ENCODE measurements at places on chromosomes 6 and 20. TPM values are rescaled to one million over a fixed set of nuclear protein-coding genes. Genes with fewer than 3 reads are reported as not detected.
A peak's percentile ranks its signal among the peaks of the same experiment; 100 is the strongest.

DNA sequence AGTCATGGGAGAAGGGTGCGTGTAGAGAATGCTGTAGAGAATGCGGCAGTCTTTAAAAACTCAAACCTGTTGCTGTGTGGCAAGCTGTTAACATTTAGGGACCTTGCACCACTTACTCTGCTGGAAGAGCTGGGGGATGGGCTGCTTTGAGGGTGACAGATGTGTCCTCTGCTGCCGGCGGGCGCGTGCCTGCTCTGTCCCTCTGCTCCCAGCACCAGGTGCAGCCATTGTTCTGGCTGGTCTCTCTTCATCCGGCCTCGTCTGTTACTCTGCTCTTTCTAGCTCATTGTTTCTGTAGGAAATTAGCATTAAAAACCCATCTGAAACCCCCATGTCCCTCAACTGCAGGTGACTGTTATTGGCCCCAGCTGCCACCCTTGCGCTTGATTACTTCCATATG lies 78.5 kb downstream of the CBFA2T2 start:
- DNase-seq: peak; percentile 30

ARMH2 gene
- not detected for total RNA-seq

ZNF217 gene
- 6.8 TPM for total RNA-seq

DNA sequence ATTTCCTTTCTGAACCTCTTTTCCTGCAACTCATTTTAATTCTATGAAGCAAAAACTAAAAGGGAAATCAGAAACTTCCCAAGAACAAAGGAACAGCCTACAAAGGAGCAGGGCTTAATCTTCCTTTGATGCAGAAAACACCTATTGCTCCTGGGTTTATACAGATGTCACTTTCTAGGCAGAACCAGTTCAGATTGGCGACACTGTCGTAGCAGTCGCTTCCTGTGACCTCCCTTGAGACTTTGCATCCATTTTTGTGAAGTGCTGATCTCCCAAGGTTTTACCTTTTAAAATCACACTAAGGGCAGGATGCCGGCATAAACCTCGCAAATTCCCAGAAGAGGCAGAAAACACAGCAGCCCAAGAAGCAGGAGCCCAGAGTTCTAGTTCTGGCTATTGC lies 40.1 kb downstream of the JAG1 start:
- DNase-seq: no peak

GRCh38 chr6:30097902-30098768 lies 14.8 kb downstream of the TRIM31 start:
- no peak for DNase-seq

GRCh38 chr6:163883984-163884383 lies 469.5 kb downstream of the QKI start:
- DNase-seq: no peak

DNA sequence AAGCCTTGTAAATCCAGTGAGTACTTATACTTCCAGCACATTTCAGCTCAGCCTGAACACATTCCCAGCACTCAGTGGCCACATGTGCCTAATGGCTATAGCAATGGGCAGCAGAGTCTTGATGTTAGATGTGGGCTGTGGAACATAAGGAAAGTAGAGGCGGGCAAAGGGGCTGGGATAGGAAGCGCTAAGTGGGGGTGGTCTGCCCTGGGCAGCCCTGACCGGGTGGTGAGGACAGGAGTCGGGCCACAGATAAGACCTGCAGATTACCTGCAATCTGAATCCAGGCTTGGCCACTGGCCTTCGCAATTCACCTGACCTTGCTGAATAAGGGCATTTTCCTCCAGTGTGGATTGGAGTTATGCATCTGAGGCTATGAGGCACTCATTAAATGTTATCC lies 11.1 kb upstream of the HMGA1 start:
- DNase-seq: no peak

- no peak for DNase-seq
Measured at GRCh38 chr20:24357177-24357576, 112.3 kb upstream of the SYNDIG1 start.

GRCh38 chr6:161137839-161138542 lies 135.9 kb downstream of the AGPAT4 start:
- no peak for DNase-seq

- DNase-seq: no peak
Measured at GRCh38 chr6:14807130-14807529, 438.7 kb upstream of the JARID2 start.

GRCh38 chr20:62500237-62500864 lies 24.6 kb upstream of the GATA5 start:
- DNase-seq: peak; percentile 77

- DNase-seq: no peak
Measured at GRCh38 chr6:5619249-5619648, 357.9 kb downstream of the FARS2 start.

KPNA5 gene
- total RNA-seq: 3.9 TPM

NUP153 gene
- 21.0 TPM for total RNA-seq

LY6G6D gene
- total RNA-seq: not detected

TNFAIP3 gene
- total RNA-seq: 6.0 TPM

DNA sequence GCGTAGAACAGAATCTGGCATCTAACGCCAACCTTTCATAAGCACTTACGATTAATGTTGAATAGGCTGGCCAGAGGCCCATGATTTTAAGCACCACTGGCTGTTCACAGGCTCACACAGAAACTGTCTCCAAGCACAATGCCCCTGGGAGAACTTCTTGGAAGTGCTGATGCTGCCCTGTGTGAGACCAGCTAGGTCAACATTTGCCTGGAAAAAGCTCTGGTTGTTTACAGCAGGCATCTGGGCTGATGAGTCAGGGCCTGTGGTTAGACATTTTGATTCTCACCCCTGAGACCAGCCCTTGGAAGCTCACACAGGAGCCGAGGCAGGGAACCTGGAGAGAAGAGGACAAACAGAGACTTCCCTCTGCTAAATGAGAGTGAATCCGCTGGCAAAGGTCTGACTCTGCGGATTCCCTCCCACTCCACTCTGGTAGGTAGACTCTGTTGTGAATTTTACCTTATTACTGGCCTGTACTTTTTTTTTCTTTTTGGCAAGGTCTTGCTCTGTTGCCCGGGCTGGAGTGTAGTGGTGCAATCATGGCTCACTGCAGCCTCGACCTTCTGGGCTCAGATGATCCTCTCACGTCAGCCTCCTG lies 6.8 kb upstream of the SULF2 start:
- peak; percentile 83 for DNase-seq

- no peak for DNase-seq
Measured at GRCh38 chr6:1812487-1812886, 202.8 kb downstream of the FOXC1 start.

DNA sequence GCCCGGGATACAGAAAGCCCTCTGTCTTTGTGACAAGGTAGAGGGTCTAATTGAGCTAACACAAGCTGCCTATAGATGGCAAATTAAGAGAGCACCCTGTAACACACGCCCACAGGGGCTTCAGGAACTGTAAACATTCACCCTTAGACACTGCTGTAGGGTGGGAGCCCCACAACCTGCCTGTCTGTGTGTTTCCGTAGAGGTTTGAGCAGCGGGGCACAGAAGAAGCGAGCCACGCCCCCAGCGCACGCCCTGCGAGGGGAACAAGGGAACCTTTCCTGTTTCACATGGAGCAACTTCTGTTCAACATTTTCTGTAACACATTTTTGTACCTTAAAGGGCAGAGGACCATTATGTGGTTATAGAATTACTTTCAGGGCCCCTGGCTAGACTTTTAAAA lies 231.7 kb upstream of the EXOC2 start:
- DNase-seq: no peak

CLDN20 gene
- total RNA-seq: not detected

- DNase-seq: no peak
Measured at GRCh38 chr6:71592643-71593042, 293.7 kb upstream of the RIMS1 start.

DNA sequence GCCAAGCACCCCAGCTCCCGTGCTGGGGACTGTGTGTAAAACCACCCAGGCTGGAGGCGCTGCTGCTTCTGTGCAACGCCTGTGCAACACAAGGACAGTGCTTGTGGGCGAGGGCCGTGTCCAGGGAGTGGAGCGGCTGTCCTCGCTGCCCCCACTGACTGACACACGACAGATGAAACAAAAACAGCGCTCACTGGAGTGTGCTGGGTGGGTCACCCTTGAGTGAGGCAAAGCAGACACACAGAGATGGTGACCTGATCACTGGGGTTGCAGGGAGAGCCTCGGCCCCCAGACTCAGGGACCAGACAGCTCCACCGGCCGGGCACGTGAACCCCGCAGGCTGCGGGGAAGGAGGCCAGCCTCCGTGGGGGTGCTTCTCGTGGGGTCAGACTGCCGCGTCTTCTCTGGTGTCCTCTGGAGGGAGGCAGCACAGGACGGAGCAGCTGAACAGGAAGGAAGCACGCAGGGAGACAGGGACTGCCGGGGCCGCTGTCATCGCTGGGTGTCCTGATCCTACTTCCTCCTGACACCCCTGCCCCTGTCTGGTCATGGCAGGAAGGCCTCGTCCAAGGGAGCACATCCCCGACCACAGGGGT lies 75.9 kb upstream of the CST7 start:
- no peak for DNase-seq

DNA sequence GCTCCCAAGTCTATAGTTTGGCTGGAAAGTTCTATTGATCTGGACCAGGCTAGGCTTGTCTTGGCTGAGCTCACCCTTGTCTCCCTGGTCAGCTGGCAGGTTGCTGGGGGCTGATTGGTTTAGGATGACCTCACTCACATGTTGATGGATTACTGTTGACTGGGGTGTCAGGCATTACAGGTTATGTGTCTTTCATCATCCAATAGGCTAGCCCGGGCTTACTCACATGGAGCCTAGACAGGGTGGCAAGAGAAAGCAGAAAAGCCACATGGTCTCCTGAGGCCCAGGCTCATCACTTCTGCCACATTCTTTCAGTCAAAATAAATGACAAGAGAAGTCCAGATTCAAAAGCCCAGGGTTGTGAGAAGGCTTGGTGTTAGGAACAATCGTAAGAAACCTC lies 103.5 kb downstream of the BFSP1 start:
- no peak for DNase-seq

GRCh38 chr6:39239527-39240154 lies 10.4 kb upstream of the KCNK5 start:
- DNase-seq: no peak

NEURL2 gene
- total RNA-seq: 5.1 TPM

POPDC3 gene
- total RNA-seq: 42.2 TPM

DNA sequence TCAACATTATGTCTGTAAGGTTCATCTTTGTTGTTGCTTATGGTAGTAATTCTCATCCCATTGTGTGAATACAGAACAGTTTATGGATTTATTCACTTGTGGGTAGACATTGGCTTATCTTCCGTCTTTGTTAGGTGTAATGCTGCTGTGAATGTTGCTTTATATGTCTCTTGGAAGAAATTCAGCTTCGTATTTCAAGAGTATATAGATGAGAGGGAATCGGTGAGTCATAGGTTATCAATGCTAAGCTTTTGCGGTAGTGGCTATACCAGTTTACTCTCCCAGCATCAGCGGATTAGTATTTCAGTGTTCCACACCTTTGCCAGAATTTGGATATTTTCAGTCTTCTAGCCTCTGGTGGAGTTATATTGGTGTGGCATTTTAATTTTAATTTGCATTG lies 77.8 kb downstream of the ZFAND3 start:
- DNase-seq: no peak

GRCh38 chr6:112163295-112164257 lies 76.2 kb downstream of the FAM229B start:
- peak; percentile 49 for DNase-seq

ENPP3 gene
- total RNA-seq: 0.72 TPM
